ENCODE measurements at places on chromosomes 11 and 22. TPM values are rescaled to one million over a fixed set of nuclear protein-coding genes. Genes with fewer than 3 reads are reported as not detected.

CRYBB2 gene
- total RNA-seq, result not detected

CLMP gene
- total RNA-seq, result 81.6 TPM

OR8B2 gene
- not detected for total RNA-seq

WNT11 gene
- total RNA-seq, result 6.0 TPM

USP2 gene
- 0.58 TPM for total RNA-seq

TEX12 gene
- total RNA-seq, result not detected

Data from pericardium fibroblast (primary cell).